ENCODE measurements at places on chromosomes 3 and 15. TPM values are rescaled to one million over a fixed set of nuclear protein-coding genes. Genes with fewer than 3 reads are reported as not detected.

DNA sequence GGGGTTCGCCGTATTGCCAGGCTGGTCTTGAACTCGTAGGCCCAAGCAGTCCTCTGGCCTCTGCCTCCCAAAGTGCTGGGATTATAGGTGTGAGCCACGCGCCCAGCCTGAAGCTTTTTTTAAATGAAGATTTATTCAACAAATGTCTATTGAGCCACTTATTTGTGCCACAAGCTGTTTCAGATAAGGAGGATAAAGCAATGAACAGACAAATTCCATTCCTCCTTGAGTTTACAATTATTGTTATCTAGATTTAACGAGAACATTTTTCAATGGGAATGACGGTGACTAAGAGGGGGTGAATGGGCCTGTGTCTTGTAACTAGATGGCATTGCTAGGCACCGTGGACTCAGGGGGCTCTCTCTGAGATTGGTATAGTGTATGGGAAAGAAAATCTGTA is 10.2 kb downstream of the PPARG start:
- DNase-seq: no peak

DNA sequence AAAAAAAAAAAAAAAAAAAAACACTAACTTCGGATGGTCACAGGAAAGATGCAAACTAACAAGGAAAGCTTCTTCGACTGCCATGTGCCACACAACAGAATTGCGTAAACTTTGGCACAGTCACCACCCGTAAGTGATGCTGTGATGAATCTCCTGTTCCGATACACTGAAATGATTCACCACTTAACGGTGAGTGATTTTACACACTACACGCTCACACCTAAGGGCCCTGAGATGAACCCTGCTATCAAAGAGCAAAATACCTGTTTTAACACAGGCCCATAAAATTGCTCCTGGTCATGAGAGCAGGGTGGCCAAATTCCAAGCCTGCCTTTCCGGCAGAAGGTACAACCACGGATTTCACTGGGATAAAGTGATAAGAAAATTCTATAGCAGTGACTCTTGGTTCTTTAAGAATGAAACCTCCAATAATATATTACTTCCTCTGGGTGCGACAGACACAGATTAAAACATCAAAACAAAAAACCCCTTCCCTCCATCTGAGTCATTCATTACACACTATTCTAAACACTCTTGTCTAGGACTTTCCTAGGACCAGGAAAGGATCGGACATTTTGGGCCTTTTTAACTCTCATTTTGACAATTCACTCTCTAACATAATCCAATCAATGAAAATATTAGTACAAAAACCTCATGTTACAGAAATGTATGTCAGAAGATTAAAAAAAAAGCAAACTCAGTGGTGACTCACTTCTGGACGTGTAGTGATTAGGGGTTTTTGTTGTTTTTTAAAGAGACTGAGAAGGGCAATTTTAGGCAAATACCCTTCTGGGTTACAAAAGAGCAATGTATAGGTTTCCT is 28.3 kb downstream of the LRIG1 start:
- DNase-seq: no peak

- DNase-seq: no peak
Observed at GRCh38 chr3:167396075-167396474, 16.0 kb upstream of the ZBBX start.

GRCh38 chr3:180624714-180625113 is 22.8 kb downstream of the TTC14 start:
- DNase-seq: no peak

GRCh38 chr15:64855205-64855975 is 13.7 kb downstream of the PLEKHO2 start:
- DNase-seq: no peak

DNA sequence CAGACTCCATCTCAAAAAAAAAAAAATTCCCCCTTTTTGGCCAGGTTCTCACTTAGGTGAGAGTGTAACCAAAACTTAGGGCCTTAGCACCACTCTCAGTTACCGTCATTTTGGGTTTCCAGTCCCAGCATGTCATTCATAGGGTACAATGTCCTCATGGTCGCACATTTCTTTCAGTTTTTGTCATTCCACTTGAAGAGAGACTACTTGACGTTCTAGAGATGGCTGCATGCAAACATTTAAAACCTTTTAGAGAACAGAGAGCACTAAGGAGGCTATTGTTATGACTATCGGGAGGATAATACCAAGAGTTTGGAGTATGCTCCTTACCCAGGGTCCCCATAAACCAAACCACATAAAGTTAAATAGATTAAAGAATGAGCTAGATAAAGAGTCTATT is 37.9 kb upstream of the THUMPD3 start:
- DNase-seq: no peak

GRCh38 chr3:56677286-56677685 is 5.8 kb downstream of the TASOR start:
- DNase-seq: no peak

DNA sequence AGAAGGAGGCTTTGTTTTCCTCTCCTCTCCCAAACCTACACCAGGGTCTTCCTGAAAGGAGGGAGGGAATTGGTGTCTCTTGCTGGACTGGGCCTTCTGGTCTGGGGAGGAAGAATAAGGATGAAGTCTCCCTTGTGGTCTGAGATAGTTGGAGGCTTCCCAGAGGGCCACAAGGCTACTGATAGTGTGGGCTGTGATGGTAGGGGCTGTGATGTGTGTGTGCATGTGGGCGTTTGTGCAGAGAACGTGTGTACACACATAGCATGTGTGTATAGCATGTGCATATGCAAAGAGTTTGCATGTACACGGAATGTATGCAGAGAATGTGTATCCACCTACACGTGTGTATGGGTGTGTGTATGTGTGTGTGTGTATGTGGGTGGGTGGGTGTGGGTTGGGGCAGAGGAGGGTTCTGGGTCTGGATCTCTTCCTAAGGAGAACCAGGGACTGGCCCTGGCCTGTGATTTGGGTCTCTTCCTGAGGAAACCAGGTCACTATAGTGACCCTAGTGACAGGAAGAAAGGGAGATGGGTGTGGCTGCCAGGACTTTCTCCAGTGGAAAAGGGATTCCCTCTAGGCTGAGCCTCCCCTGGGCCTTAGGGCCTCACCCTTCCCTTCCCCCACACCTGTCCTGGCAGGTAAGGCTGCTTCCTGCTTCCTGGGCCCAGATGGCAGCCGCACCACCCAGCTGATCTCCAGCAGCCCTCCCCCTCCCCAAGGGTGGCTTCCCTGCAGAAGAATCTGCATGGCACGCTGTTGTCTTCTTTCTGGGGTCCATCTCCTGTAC is 1.7 kb downstream of the FLNB start:
- no peak for DNase-seq

DNA sequence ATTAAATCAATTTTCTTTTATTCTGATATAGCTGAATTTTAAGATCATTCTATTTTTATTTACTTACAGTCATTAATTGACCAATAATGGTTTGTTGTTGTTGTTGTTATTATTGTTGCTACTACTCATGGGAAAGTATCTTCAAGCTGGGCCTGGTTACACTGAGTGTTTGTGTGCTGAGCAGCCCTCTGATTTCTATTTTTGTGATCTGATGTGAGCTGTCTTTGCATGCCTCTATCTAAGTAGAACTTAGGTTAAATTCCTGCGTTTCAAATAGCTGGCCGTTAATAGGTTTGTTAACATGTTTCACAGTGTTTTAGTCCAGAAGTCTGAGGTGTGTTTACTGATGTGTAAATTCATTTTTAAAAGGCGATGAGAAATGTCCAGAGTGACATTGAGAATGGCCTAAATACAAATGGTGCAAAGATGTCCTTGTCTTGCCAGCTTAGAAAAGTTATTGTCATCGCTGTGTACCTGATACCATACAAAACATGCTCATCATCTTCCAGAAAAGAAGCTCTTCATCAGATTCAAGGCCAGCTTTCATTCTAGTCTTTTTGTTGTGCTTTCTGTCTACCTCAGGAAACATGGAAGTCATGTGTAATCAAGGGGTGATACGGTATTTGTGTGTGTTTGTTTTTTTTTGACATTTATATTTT is 15.8 kb downstream of the ARIH2 start:
- DNase-seq: no peak

DNA sequence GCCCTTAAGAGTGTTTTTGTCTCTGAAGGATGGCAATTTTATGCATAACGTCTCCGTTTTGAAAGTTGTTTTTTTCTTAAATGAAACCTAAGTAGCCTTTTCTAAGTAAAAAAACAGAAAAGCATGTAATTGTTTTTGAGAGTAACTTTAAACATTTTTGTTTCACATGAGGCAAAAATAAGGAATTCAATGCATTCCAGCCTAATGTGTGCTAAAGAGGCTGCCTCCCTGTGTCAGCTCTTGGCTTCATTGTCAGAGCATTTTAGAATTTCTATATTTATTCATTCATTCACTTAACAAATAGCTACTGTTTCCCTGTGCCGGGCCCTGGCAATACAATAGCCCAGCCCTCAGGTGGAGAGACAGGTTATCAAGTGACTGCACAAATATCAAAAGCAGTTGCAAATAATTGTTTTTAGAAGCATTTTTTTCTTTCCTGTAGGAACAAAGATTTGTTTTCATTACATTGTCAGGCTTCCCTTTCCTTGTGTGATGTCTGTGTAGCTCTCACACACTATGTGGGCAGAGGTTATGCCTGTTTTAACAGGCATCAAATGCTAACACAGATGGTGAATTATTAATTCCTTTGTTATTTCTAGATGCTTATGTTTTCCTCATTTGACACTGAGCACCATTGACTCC is 81.9 kb downstream of the CCK start:
- DNase-seq: no peak

DNA sequence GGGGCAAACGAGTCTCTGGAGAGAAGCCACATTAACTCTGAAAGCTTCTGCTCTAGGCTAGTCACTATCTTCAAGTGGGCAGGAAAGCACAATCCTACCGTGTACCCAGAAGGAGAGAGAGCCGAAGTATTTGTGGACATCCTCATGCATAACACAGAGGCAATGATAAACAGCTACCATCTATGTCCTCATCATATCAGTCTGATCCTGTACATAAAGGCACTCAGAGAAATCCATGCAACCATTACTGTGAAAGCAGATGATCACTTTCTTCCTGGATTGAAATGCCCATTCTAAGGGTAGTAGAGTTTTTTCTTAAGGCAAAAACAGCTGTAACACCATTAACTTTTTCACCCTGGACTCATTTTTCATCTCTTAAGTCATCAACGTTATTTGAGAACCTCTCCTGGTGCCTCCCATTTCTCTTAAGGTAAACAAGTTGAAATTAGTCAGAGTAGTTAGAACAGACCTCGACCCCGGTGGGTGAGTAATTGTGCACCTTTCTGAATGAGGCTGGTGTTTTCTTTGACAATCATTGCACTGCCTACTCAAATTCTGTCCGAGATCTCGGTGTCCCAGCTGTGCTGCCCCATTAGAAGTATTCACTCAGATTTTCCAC is 327.4 kb downstream of the SHQ1 start:
- DNase-seq: no peak

DNA sequence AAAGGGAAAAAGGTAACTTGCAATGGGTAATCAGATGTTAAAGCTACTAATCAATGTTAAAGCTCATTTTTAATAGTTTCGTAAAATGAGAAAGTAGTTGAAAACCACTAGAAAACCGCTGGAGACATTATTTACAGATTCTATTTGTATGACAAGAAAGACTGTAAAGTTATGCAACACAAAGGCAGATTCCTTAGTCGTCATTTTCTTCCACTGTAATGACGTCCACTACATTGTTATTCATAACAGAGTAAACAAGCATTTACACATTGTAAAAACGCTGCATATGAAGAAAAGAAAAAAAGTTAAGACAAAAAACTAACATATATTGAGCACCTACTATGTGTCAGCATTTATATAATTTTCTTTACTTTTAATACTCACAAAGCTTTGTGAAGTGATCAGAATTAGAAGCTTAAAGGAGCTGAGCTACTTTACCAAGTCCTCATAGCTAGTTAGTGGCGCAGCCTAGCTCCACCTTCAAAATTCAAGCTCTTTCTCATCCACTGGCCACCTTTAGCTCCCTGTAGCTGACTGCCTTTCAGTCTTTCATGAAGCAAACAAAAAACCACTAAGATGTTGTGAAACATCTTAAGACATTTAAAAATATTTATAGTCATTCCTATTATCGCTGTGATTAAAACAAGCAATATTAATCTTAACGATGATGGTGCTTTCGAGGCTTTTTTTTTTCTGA is 100.1 kb upstream of the CDIN1 start:
- DNase-seq: no peak

HYAL3 gene
- 8.4 TPM for total RNA-seq

Data from CD8-positive, alpha-beta memory T cell (primary cell).